ENCODE measurements at places on chromosomes 12 and 14.

- H3K36me3 ChIP-seq: peaks cover 23% of the 10 kb centered on the region
- H3K4me3 ChIP-seq: 0 out of 2 replicates have a peak overlapping the region, but pooled peaks have one; percentile 71
- peaks cover 39% of the 10 kb centered on the region for H3K4me1 ChIP-seq
- H3K27ac ChIP-seq: no peak overlapping the region
- H3K27me3 ChIP-seq: peaks cover 4% of the 10 kb centered on the region
Observed at GRCh38 chr14:90399541-90400444, 3.0 kb downstream of the CALM1 start.

GRCh38 chr12:46209170-46209569 lies 59.7 kb downstream of the SLC38A1 start:
- no peak overlapping the region for H3K4me3 ChIP-seq
- no peak for DNase-seq
- peaks cover 16% of the 10 kb centered on the region for H3K4me1 ChIP-seq
- no peaks in the 10 kb centered on the region for H3K27me3 ChIP-seq
- H3K36me3 ChIP-seq: peaks cover 66% of the 10 kb centered on the region

- DNase-seq: no peak
- H3K27me3 ChIP-seq: no peaks in the 10 kb centered on the region
- no peak overlapping the region for H3K4me3 ChIP-seq
- H3K4me1 ChIP-seq: no peaks in the 10 kb centered on the region
Observed at GRCh38 chr12:91833780-91834359, 311.8 kb downstream of the BTG1 start.

- H3K4me1 ChIP-seq: peaks cover 23% of the 10 kb centered on the region
- no peaks in the 10 kb centered on the region for H3K36me3 ChIP-seq
Observed at GRCh38 chr14:67821121-67821520, 1.5 kb downstream of the RAD51B start.

DNA sequence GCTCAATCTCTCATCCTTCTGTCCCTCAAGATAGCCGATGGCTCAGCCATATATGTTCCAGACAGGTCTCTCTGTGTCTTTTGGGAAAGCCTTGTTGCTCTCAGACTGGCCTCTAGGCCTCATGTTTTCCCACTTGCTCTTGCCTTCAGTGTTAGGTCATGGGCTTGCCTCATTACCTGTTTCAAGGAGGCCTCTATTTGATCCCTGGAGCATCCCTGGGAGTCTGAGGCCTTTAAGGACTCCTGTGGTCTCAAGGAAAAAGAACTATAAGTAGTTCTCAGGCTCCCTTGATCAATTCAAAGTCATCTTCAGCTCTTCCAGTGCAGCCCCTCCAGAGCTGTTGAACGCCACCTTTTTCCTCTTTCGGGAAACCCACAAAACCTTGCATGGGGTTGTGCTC lies 47.9 kb downstream of the NTF3 start:
- no peak overlapping the region for H3K4me3 ChIP-seq
- DNase-seq: no peak
- H3K27me3 ChIP-seq: peaks cover 4% of the 10 kb centered on the region
- no peak overlapping the region for H3K27ac ChIP-seq

- H3K4me1 ChIP-seq: no peaks in the 10 kb centered on the region
- H3K27me3 ChIP-seq: peaks cover 10% of the 10 kb centered on the region
- H3K27ac ChIP-seq: no peak overlapping the region
Observed at GRCh38 chr12:96986883-96987523, 79.9 kb downstream of the NEDD1 start.

DNA sequence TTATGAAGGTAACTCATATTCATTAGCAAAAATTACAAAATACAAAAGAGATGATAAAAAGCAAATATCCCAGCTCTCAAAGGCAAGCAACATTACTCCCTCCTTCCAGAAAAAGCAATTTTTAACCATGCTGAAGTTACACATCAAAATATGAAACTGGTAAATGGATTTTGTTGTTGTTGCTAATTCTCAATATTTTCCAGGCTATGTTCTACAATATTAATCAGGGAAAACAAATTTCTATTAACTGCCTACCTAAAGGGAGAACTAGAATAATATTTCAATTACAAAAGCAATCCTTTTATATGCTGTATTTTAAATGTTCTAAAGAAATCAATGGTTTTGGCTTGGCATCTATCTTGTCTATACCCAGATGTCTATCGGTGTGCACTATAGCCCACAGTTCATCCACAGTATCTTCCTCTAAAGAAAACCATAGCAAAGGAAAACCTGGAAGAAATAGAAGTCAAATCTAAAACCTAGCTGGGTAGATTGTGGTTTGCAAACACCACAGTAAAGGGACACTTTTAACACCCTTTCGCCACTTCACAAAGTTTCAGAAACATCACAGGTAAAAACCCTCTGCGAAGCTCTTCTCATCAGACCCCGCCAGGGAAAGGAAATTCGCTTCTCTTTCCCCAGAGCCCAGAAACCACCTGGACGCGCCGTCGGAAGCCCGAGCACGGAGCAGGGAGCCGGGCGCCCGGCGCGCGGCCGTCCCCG lies 32.0 kb downstream of the TC2N start:
- DNase-seq: no peak
- no peak overlapping the region for H3K27ac ChIP-seq
- H3K4me3 ChIP-seq: no peak overlapping the region
- H3K27me3 ChIP-seq: peaks cover 30% of the 10 kb centered on the region

GRCh38 chr14:94370524-94370910 lies 17.9 kb downstream of the SERPINA1 start:
- H3K4me1 ChIP-seq: peaks cover 100% of the 10 kb centered on the region
- no peak overlapping the region for H3K27ac ChIP-seq
- H3K36me3 ChIP-seq: no peaks in the 10 kb centered on the region
- no peaks in the 10 kb centered on the region for H3K27me3 ChIP-seq
- H3K4me3 ChIP-seq: no peak overlapping the region
- no peak for DNase-seq

DNA sequence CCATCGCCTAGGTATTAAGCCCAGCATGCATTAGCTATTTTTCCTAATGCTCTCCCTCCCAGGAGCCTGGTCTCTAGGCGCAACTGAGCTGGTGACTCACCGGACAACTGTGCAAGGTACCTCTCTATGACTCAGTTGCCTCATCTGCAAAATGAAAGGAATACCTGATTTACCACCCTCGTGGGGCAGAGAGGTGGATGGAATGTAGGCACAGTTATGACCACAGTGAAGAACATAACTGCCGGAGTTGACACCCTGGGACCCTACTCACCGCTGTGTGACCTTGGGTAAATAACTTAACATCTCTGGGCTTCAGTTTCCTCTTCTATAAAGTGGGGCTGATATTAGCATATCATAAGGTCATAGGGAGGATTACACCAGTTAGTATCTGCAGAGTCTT lies 22.6 kb downstream of the BCL11B start:
- H3K36me3 ChIP-seq: no peaks in the 10 kb centered on the region
- H3K27ac ChIP-seq: no peak overlapping the region
- DNase-seq: no peak

Data from HepG2 (cell line).